ENCODE measurements at places on chromosomes 5 and 9.

DNA sequence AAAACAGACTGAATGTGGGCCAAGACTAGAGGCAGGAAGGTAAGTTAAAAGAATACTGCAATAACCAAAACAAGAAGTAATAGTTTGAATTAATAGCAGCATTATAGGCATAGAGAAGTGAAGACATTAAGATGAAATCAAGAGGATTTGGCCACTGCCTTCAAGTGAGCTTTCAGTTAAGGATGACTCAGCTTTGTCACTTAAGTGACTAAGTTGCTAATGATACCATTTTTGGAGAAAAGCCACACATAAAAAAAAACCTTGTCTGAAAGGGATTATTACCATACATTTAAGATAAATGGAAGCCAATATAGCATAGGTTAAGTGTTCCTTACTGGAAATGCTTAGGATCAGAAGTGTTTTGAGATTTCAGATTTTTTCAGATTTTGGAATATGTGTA lies 57.0 kb downstream of the ECPAS start:
- DNase-seq = peak; percentile 55

DNA sequence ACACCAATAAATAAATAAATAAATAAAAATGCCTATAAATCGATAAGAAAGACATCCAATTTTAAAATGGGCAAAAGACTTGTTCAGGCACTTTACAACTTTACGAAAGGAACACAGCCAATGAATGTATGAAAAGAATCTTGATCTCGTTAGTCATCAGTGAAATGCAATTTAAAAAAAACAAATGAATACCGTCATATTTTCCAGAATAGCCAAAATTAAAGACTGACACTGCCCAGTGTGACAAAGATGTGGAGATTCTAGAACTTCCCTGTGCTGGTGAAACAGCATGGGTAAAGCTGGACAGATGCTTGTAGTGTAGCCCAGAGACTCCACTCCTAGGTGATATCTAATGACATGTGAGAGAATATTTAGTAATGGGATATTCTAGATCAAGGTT lies 127.1 kb downstream of the GOLPH3 start:
- DNase-seq = no peak

GRCh38 chr5:77946381-77947040 lies 170.4 kb upstream of the TBCA start:
- no peak for DNase-seq

- no peak for DNase-seq
These were observed 11.1 kb upstream of the RALGDS start for GRCh38 chr9:133132174-133132573.

GRCh38 chr9:128125580-128126354 lies 1.8 kb downstream of the PTGES2 start:
- DNase-seq = no peak

DNA sequence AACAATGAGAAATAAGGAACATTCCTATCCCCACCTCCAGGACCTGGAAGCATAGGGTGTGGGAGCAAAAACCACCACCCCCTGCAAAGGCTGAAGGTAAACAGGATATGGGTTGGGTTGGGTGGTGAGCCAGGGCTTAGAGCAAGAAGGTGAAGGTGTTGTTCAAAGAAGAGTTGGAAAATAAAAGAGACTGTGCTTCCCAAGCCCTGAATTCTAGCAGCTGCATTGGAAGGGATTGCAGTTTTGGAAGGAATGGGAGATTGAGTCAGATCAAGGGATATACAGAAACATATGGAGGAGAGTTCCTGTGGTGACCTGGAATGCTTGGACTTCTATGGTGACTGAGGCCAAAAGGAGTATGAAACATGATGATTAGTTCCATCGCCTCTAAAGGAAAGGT lies 24.7 kb upstream of the MTAP start:
- peak; percentile 79 for DNase-seq

DNA sequence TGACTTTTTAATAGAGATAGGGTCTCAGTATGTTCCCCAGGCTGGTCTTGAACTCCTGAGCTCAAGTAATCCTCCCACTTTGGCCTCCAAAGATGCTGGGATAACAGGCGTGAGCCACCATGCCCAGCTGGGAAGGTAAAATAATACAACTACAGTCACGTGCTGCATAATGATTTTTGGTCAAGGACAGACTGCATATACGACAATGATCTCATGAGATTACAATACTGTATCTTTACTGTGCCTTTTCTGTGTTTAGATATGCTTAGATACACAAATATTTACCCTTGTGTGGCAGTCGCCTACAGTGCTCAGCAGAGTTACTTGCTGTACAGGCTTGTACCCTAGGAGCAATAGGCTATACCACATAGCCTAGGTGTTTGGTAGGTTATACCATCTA lies 14.2 kb upstream of the IRF1 start:
- no peak for DNase-seq

DNA sequence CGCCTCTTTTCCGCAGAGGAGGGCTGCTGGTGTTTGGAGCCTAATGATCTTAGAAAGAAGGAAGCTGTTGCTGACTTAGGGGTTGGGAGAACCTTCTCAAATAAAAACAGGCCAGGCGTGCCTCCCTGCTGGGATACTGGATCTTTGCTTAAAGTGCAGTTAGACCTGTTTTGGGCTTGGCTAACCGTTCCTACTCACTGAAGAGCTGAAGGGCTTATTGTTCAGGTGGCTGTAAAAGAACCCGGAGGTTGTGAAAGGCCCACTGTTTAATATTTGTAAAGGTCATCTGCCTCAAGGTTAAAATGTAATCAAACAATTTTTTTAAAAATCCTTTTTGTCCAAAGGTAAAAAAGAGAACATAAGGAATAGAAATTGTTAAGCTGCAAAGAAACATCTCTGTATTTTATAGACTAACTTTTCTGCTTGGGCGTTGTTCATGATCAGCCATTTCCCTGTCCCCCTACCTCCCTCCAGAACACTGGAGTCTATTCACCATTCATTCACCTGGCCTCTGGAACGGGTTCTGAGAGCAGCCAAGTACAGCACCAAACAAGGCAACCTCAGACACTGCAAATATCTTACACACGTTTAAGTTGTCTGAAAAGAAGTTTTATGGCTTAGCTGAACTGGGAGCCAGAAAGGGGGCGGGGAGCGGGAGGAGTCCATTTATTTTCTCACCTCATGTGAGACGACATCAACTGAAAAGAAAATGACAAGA lies 18.6 kb upstream of the MTMR12 start:
- no peak for DNase-seq

GRCh38 chr9:132172185-132172584 lies 10.3 kb downstream of the NTNG2 start:
- DNase-seq = no peak

GRCh38 chr5:164958688-164959087 lies 1453.3 kb downstream of the MAT2B start:
- no peak for DNase-seq

- no peak for DNase-seq
These were observed 57.1 kb downstream of the RETREG1 start for GRCh38 chr5:16559702-16560101.

- DNase-seq = no peak
These were observed 21.8 kb upstream of the JAKMIP2 start for GRCh38 chr5:147804334-147804733.

- no peak for DNase-seq
These were observed 50.5 kb downstream of the AHRR start for GRCh38 chr5:371811-372555.

DNA sequence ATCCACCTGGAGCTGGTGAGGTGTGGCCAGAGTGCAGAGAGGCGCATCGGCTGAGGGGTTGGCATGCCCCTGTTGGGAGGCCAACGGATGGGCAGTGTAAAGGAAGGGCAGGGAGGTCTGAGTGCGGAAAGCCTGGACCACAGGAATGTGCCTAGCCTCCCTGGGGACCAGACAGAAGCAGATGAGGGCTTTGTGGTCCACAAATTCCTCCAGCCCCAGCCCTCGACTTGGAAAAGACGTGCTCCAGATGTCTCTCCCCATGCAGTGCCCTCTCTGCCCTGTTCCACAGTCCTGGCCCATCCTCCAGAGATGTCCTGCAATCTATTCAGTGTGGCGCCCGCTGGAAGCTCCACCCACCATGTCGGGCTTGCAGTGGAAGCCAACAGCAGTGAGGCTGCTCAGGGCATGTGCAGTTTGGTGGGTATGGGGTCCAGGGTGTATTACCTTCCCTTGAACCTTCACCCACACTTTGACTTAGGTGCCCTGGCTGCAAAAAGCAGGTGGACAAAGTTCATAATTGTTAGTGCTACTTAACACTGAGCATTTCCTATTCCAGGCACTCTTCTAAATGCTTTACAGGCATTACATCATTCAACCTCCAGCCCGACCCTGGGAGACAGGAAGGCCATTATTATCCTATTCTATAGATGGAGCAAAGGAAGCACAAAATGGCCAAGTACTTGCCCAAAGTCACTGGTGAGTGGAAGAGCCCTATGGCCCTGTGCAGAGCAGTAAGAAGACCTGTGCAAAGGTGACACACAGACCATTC lies 120.2 kb upstream of the SLC25A48 start:
- DNase-seq = no peak

- DNase-seq = peak; percentile 46
These were observed 7.3 kb downstream of the ACER2 start for GRCh38 chr9:19416143-19416542.

GRCh38 chr9:111197256-111197655 lies 132.8 kb downstream of the OR2K2 start:
- DNase-seq = no peak

- peak; percentile 61 for DNase-seq
These were observed 233.8 kb downstream of the GAS1 start for GRCh38 chr9:86713470-86713869.

GRCh38 chr5:32017692-32018367 lies 156.3 kb downstream of the GOLPH3 start:
- no peak for DNase-seq
